ENCODE measurements at places on chromosomes 1 and 21. TPM values are rescaled to one million over a fixed set of nuclear protein-coding genes. Genes with fewer than 3 reads are reported as not detected.

MTF1 gene
- 1.7 TPM for total RNA-seq

XPR1 gene
- 14.4 TPM for total RNA-seq

EEIG2 gene
- 11.0 TPM for total RNA-seq

CACNA1S gene
- total RNA-seq = not detected

VCAM1 gene
- total RNA-seq = 205 TPM

LCK gene
- total RNA-seq = not detected

PLA2G5 gene
- total RNA-seq = not detected

KIF26B gene
- 15.9 TPM for total RNA-seq

PLA2G2C gene
- not detected for total RNA-seq

DNALI1 gene
- 9.6 TPM for total RNA-seq

POGZ gene
- 15.3 TPM for total RNA-seq

TFF3 gene
- total RNA-seq = not detected

GPA33 gene
- not detected for total RNA-seq

S100B gene
- not detected for total RNA-seq

OPTC gene
- total RNA-seq = not detected

CACNA1E gene
- total RNA-seq = not detected

IVL gene
- not detected for total RNA-seq

GUCA2B gene
- total RNA-seq = not detected

SLFNL1 gene
- total RNA-seq = not detected

ITSN1 gene
- total RNA-seq = 62.7 TPM

NR1I3 gene
- not detected for total RNA-seq

GJA9 gene
- total RNA-seq = not detected

KMO gene
- not detected for total RNA-seq

S1PR1 gene
- 14.7 TPM for total RNA-seq

LCE2B gene
- not detected for total RNA-seq

MORN1 gene
- total RNA-seq = 11.5 TPM

EPHB2 gene
- 47.3 TPM for total RNA-seq

C1orf159 gene
- total RNA-seq = 14.4 TPM

PDE9A gene
- total RNA-seq = 8.9 TPM

Measured in myometrial cell (primary cell).